ENCODE measurements at places on chromosomes 5 and 9.

DNA sequence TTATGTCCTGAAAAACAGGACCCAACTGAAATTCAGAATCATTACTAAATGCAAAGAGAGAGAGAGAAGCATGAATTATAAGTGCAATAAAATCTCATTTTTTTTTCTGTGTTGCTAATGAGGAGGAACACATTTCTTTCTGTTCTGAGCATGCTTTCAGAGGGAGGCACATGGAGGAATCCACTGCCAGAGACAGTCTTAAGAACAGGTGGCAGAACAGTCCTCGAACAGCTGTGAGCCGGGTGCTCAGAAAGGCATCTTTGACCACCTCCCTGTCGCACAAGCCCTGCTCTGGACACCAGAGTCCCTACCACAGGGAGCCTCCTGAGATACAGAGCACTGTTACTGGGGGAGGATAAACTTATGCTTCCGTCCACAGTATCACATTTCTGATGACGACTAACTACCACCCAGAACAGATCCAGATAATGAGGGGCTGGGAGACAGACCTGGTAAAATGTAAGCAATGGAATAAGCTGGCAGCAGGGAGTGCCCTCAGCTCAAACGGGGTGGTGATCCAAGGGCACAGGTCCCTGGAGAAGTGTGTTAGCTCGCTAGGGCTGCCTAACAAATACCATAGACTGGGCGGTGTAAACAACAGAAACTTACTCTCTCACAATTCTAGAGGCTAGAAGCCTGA lies 134.0 kb downstream of the SLC1A3 start:
- DNase-seq, result no peak

GRCh38 chr9:68720656-68721313 lies 15.7 kb downstream of the PIP5K1B start:
- no peak for DNase-seq

DNA sequence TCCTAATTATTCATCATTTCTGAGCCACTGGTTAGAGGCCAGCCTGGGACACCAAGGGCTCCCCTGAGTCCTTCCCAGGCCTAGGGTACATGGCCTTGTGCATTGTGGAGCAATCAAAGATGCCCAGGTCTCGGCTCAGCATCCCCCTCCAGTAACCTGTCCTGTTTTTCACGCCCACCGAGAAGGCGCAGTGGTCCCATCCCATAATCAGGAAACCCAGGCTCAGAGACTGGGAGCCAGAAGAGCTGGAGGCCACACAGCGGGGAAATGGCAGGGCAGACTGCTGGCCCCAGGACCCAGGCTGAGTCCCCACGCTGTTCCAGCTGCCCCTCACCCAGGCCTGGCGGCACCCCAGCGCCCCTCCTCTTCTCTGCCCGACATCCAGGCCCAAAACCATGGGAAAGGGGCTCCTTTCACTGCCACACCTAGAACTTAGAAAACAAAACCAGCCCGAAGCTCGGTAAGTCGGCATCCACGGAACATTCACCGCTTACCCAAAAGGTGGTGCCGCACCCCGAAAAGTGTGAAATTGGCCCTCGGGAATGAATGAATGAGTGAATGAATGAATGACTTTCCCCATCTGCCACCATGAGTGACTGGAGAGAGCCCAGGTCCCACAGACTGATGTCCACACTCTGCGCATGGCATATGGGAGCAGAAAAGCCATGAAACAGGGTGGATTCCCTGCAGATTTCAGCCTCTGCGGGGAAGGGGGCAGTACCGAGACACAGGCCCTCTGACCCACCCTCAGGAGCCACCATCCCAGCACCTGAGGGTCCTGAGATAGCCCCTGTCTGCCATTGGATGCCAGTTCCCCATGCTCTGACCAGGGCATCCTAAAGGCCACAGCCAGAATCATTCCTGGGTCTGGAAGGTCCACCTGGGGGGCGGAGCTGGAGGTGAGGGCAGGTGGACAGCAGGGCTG lies 132.5 kb downstream of the OLFM1 start:
- no peak for DNase-seq

GRCh38 chr5:172885597-172886340 lies 51.7 kb downstream of the ERGIC1 start:
- DNase-seq, result no peak

- DNase-seq, result no peak
Measured at GRCh38 chr5:10248378-10249260, 1.1 kb downstream of the ATPSCKMT start.

DNA sequence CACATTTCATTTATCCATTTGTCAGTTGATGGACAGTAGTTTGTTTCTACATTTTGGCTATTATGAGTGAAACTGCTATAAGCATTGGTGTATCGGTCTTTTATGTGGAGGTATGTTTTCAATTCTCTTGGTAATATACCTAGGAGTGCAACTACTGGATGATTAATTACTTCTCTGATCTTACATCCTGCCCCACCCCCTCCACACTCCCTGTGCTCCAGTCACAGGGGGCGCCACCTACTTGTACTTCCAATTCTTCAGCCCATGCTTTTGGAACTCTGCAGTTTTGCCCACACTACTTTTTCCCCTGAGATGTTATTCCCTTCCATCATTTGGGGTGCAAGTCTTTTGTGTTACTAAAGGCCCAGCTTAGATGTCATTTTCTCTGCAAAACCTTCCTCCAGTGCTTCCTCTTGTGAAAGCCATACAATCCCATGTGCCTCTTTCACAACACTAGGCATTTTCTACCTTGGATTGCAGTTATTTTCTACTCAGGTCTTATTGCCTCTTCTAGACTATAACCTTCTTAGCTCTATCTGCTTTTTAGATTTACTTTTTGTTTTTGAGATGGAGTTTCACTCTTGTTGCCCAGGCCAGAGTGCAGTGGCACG lies 42.1 kb downstream of the SEC61B start:
- DNase-seq, result no peak

DNA sequence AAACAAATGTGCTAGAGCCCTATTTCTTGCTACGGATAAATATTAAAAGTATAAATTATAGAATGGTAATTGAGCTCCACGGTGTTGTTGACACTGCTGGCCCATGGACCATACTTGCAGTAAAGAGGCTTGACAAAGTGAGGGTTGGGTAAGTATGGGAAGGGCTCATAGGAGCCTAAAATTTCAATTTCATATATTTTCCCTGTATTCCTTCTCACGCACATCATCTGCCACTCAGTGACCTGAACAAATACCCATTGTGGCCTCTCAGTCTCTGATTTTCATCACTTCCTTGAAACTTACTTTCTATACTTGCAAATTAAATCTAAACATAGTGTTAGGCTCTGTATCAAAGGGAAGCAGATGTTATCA lies 116.5 kb downstream of the PIK3R1 start:
- DNase-seq, result no peak

GRCh38 chr9:82920154-82920553 lies 142.8 kb downstream of the RASEF start:
- DNase-seq, result no peak

All from CD4-positive, alpha-beta T cell treated with Interleukin-4 for 1 hour (primary cell).